ENCODE measurements at places on chromosomes 5 and 9.
A peak's percentile ranks its signal among the peaks of the same experiment; 100 is the strongest.

DNA sequence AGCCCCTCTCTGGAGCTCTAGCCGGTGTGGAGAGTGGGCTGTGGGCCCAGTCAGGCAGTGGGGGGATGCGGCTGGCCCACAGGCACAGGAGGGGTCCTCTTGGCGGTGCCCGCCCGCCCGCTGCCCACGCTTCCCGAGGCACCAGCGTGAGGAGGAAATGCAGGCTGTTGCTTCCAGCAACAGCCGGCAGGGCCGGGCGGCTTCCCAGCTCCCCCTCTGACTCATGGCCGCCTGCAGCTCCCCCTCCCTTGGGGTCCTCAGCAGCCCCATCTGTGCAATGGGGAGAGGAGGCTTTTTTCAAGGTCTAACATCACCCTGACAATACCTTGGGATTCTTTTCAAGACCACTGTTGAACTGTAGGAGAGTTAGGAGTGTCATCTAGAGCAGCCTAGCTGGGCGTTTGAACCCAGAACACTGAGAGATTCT, 10.4 kb downstream of the CXXC5 start:
- no peak for DNase-seq

DNA sequence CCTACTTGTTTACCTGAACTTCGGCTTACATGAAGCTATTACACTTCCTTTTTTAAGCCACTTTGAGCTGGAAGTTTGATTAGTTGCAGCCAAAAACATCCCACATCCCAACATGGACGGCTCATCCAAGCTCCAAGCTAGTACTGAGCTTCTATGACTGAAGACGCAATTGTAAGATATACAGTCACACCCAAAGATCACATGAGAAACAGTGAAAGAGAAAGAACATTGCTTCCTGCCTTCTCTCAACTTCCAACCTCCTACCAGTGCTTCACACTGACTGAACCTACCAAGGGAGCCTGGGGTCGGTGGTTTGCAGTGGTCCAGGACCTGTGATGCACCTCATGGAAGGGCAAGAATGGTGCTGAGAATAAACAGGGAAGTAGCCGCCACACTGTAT, 27.4 kb upstream of the ADRA1B start:
- no peak for DNase-seq

- no peak for DNase-seq
Measured at GRCh38 chr9:38652044-38652443, 31.6 kb upstream of the ANKRD18A start.

DNA sequence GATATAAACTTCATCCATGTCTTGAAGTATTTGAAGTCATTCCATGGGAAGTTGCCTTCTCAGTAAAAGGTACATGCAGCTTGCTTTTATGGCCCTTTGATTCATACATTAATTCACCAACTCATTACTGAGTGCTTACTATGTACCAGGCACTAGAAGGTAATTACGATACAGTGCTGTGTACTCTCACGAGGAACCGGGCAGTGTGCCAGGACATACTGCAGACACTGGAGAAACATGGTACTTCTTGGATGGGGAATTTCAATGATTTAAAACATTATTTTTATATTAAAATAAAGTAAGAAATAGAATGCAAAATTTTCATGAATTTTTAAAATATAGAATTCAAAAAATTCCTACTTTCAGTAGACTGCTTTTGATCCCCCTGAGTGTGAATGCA, 71.4 kb upstream of the WDR41 start:
- DNase-seq: no peak

GRCh38 chr9:96874947-96875460, 20.7 kb upstream of the ZNF782 start:
- DNase-seq: no peak

- peak; percentile 5 for DNase-seq
Measured at GRCh38 chr5:163506726-163507125, 1.3 kb downstream of the MAT2B start.

GRCh38 chr5:139272471-139273321, 20.8 kb upstream of the MATR3 start:
- peak; percentile 72 for DNase-seq

DNA sequence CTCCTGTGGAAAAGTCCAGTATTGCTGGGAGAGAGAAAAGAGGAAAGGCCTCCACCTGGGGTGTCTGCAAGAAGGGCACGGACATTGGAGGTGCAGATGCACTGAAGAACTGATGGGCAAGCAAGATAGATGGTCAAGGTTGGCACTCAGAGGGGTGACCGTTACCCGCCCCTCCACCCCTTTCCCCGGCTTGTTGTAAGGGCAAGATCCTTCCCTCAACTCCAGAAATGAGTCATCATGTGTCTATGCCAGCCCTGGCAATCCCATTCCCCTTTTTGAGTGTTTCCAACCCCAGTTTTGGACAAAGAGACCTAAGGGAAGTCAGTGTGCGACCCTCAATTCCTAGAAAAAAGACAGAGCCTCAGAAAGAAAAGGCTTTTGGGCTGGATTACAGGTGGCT, 34.9 kb upstream of the ATP6V1G1 start:
- no peak for DNase-seq

- peak; percentile 40 for DNase-seq
Measured at GRCh38 chr9:104780796-104781395, 17.0 kb downstream of the NIPSNAP3B start.

DNA sequence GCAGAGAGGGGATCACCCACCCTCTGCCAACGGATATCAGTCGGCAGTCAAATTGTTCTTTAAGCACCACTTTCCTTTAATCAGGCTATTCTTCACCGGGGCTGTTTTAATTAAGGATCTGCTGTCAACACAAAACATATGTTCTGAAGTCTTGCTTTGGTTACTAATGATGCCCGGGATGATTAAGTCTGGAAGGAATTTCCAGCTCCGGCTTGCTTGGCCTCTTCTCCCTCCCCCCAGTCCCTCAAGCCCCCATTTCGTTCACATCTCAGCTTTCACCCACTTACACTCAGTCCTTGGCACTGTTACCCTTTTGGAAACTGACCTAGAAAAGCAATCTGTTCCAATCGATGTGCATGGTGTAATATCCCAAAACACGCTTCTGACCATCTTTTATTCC, 74.7 kb downstream of the MSX2 start:
- DNase-seq: no peak

DNA sequence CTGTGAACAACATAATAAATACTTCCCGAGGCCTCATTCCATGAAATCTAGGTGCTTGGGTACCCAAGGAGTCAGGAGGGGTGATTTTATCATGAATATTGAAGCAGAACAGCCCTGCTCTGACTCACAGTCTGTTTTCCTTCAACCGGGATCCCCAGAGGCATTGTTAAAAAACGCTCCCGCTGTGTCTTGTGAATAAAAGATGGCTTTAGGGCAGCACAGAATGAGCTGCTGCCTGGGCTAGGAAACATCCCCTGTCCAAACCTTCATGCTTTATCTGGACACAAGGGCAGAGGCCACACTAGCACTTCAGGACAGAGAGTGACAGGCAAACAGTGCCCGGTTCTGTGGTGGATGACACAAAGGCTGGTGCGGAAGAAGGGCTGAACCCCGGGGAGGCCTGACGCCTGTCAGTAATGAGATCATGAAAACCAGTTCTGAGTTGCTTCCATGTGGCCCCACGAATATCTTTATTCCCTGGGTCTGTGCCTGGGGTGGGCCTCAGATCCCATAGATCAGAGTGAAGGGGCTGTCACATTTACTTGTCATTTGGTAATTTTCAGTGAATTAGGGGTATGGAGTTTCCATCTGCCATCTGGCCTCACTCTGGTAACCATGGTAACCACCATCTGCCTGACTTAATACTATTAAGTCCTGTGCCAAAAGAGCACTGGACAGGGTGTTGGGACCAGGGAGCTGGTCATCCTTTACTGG, 2.6 kb downstream of the IGFBPL1 start:
- peak; percentile 59 for DNase-seq

- no peak for DNase-seq
Measured at GRCh38 chr9:11708899-11709298, 984.3 kb upstream of the TYRP1 start.

DNA sequence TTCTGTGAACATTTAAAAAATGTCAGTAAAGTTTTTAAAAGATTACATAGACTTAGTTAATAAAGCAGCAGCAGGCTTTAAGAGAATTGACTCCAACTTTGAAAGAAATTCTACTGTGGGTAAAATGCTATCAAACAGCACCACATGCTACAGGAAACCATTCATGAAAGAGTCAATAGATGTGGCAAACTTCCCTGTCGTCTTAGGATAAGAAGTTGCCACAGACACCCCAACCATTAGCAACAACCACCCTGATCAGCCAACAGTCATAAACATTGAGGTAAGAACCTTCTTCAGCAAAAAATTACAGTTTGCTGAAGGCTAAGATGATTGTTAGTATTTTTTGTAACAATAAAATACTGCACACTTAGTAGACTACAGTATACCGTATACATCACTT, 278.2 kb downstream of the CSNK1G3 start:
- DNase-seq: no peak

GRCh38 chr9:129640086-129640870, 1.7 kb downstream of the ASB6 start:
- DNase-seq: peak; percentile 27

DNA sequence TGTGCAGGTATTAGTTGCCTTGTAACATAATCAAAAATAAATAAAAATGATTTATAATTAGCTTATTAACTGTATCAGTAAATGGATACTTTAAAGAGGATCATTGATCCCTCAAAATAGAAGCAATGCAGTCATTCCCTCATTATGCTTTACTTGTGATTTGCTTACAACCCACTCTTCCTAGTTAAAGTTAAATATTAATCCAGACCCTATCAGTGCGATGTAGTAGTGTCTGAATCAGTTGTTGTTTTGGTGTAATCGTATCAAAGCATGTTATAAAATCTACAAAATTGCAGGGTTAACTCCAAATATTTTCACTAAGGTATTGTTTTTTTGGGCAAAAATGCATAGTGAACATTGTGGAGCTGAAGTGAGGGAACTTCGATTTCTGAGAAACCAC, 17.6 kb downstream of the TENT4A start:
- DNase-seq: no peak

- DNase-seq: peak; percentile 41
Measured at GRCh38 chr5:53037141-53037859, 48.1 kb downstream of the ITGA2 start.

DNA sequence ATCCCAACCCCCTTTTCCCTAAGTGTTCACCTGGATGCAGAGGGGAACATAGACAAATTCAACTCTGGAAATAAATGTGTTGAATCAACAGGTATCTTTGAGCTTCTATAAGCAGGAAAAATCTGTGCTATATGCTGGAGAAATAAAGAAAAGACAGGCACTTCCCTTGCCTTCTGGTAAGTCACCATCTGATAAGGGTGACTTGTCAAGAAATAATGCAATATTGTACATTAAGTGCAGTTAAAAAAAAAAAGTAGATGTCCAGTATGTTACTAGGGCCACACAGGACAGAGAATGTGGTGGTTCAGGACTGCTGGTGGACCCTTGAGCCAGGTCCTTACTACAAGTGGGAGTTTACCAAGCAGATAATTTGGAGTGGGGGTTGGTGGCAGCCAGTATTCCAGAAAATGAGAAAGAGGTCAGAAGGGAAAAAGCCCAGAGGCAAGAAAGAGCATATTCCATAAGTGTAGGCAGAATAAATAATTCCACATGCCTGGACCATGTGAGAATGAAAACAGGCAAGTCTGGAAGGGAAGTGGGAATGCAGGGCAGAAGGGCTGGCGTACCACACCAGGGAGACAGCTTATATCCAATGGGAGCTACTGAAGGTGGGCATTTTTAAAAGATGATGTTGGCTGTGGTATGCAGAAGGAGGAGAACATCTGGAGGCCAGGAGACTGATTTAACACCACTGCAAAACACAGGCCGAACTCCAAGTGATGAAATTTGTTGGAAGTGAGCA, 209.9 kb downstream of the SEMA5A start:
- DNase-seq: no peak

GRCh38 chr5:171678646-171679045, 107.0 kb upstream of the SMIM23 start:
- no peak for DNase-seq

DNA sequence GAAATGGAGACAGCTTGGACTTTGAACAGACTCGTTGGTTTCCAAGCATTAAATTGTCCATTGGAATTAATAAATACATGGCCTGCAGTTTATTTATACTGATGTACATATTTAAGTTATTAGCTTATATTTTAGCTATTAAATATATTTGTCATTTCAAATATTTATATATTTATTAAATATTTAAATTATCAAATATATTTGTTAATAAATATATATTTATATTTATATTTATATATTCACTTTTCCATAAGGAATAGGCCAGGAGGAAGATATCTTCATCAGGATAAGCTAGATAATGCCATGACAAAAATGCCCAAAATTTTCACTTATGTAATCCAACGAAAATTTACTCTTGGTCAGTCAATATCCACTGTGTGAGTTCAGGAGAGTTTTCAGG, 229.9 kb downstream of the ZNF608 start:
- DNase-seq: no peak

DNA sequence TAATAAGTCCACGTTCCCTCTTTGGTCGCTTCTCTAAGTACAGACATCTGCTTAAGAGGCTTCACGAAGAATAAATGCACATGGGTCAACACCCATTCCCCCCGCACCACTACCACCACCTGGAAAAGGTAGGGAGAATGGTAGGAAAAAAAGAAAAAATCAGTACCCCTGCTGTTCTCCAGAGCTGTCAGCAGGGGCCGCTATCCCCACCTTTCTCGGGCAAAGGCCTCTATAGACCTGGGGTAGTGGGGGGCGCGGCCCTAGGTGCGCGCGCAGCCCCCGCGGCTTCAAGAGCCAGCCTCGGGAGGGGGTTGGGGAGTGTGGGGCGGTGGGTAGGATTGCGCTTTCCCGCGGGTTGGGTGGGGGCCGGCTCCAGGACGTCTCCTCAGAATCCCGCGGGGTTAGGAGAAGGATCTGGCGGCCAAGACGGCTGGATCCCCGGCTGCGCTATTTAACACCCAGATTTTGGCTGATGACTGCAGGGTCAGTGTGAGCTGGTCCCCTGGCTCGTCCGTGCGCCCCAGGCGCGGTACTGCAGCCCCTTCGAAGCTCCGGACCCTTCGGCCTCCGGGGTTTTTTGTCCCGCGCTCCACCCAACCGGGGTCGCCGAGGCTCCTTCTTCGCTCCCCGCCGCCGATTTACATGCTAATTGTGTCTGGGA, 1.6 kb upstream of the SEMA6A start:
- peak; percentile 51 for DNase-seq

DNA sequence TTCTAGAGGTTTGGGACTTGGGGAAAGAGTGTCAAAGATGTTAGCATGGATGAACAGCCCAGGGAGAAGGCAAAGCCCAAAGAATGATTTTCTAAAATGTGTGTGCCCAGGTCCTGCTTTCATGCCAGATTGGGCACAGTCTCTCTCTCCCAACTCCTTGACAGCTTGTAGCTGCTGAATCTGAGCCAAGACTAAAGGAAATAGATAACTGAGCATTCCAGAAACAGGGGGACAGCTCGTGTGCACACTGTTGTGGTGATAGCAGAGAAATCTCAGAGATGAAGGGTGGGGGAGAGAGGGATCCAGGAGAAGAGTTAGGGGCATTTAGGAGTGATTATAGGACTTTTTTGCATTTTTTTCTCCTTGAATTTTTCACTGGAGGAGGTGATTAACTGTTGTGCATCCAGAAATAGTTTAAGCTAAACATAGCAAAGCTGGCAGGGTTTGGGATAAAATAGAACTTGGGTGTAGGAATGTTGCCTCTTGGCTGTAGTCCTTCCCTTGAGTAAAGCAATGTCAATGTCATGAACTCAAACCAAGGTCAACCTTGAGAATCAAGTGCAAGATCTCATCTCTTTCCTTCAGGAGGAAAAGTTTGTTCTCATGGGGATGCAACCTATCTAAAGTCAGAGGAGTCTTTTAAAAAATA, 245.9 kb downstream of the SH3GL2 start:
- no peak for DNase-seq

GRCh38 chr9:7862170-7862569, 62.6 kb upstream of the DMAC1 start:
- no peak for DNase-seq
